ENCODE measurements at places on chromosomes 7 and 10.

DNA sequence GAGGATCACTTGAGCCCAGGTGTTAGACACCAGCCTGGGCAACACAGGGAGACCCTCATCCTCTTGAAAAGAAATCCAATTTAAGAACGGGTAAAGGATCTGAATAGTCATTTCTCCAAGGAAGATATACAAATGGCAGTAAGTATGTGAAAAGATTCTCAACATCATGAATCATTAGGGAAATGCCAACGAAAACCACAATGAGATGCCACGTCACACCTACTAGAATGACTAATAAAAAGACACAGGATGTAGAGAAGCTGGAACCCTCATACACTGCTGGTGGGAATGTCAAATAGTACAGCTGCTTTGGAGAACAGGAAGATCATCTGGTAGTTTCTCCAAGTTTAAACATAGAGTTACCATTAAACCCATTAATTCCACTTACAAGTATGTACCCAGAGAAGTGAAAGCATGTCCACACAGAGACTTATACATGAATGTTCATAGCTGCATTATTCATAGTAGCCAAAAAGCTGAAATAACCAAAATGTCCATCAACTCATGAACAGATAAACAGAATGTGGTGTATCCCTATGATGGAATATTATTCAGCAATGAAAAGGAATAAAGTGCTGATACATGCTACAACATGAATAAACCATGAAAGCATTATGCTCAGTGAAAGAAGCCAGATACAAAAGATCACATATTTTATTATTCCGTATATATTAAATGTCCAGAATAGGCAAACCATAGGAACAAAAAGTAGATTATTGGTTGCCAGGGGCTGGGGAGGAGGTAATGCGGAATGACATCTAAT lies 13.1 kb upstream of the ZMIZ2 start:
- no peak for DNase-seq

- no peak for DNase-seq
Observed at GRCh38 chr7:12244694-12245093, 33.6 kb downstream of the TMEM106B start.

DNA sequence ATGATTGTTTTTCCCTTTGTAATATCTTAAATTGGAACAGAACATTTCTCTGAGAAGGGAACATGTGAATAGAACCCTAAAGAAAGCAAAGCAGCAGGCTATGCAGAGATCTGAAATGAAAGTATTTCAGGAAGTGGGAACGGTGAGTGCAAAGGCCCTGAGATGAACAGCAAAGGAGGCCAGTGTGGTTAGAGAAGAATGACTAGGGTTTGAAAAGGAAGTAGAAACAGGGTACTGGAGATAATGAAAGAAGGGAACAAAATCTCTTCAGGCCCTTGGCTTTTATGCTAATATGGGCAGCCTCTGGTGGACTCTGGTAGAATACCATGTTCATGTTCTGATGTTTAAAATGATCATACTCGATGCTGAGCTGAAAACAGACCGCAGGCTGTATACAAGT lies 22.2 kb downstream of the ARHGAP21 start:
- DNase-seq = no peak

GRCh38 chr7:83782628-83783027 lies 133.7 kb upstream of the SEMA3E start:
- DNase-seq = no peak

- no peak for DNase-seq
Observed at GRCh38 chr7:35487402-35487801, 207.5 kb downstream of the HERPUD2 start.

GRCh38 chr10:110107887-110108286 lies 99.5 kb upstream of the MXI1 start:
- DNase-seq = no peak

DNA sequence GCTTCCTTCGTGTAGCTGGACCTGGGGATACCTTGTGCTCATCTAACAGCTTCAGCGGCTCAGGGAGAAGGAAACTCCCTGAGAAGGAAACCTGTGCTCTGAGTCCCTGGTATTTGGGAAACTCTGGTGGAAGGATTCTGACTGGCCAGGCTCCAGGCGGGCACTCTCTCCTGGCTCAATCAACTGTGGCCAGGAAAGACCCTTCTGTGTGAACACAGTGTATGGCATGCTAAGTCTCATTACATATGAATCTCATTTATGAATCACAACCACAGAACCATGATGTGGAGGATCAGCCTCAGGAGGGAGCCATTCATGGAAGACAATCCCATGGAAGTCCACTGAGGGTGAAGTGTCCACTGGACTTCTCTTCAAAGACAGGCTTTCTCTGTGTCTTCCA lies 20.9 kb downstream of the NPS start:
- DNase-seq = no peak

DNA sequence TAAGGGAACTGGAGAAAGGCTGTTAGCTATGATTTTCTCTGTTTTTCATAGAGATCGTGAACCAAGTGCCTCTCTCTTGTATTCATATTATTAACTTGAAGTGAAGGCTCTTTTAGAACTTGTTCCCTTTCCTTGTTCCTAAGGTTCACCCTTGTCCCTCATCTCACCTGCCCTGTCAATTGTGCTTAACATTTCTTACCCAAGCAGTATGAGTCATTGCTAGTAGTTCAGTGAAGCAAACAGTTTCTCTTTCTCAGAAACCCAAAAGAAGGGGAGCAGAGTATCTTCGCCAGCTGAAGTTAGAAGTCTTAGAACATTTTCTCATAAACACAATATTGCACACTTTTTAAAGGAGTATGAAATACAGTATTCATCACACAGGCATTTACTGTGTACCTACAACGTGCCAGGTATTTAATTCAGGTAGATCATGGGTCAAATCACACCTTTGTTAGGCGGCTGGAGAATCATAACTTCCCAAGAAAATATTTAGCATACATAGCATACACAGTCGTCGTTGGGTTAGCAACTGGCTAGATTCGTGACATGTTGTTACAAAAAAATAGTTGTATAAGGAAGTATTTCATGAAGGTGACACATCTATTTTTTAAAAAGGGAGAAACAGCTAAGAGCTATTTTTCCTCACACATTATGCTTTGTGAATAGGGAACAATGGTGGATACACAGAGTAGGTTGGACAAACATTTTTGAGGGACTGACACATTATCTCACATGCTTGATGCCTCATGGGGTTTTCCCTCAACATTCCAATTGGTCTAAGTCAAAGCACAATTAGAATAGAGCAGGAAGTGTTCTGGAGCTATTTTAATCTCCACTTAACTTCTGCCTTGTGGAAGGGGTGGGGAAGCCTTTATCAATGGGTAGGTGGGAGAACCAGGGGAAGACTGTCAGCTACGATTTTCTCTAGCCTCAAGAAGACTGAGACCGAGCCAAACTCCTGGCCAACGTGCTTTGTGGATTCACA lies 13.2 kb downstream of the HDAC9 start:
- no peak for DNase-seq

DNA sequence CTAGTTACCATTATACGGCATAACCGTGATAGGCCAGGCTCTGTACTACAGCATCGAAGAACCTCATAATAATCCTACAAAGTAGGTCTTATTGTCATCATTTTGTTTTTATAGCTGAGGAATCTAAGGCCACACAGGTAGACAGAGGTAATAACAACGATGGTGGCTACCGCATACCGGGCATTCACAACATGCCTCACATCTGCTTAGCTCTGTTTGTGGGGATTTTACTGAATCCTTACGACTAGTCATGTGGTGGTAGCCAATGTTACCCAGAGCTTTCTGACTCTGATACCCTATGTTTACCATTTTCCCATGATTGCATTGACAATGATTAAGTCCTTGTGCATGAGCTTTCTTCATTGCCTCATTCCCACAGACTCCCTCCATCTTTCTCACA lies 269.4 kb downstream of the TCF7L2 start:
- DNase-seq = no peak

GRCh38 chr10:111077785-111078504 lies 1.1 kb downstream of the ADRA2A start:
- no peak for DNase-seq

GRCh38 chr7:98051118-98051744 lies 55.4 kb upstream of the LMTK2 start:
- DNase-seq = peak; percentile 37

GRCh38 chr7:28858206-28858605 lies 99.9 kb downstream of the TRIL start:
- DNase-seq = no peak

GRCh38 chr7:11274074-11274473 lies 300.4 kb downstream of the PHF14 start:
- no peak for DNase-seq

GRCh38 chr7:20721086-20721810 lies 65.4 kb downstream of the SP8 start:
- DNase-seq = no peak

DNA sequence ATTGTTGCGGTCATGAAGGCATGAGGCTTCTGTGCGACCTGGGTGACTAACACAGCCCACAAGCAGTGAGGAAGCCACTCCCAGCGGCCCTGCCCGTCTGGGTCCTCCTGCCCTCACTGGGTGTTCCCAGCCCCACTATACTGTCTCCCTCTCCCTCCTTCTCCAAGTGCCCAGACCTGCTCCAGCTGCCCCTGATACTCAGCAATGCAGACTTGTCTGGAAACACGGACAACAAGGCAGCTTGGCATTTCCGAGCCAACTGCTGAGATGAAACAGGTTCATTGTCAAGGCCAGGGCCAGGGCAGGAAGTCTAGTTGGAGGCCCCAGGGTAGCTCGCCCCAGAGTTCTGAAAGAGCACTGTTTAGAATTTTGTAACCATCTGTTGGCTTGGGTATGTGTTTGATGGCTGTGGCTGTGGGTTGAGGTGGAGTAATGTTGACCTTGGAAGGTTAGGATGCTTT lies 95.7 kb downstream of the RBM20 start:
- no peak for DNase-seq

- peak; percentile 61 for DNase-seq
Observed at GRCh38 chr7:4279216-4279615, 402.9 kb upstream of the FOXK1 start.

GRCh38 chr10:21604651-21605050 lies 70.6 kb downstream of the MLLT10 start:
- no peak for DNase-seq

DNA sequence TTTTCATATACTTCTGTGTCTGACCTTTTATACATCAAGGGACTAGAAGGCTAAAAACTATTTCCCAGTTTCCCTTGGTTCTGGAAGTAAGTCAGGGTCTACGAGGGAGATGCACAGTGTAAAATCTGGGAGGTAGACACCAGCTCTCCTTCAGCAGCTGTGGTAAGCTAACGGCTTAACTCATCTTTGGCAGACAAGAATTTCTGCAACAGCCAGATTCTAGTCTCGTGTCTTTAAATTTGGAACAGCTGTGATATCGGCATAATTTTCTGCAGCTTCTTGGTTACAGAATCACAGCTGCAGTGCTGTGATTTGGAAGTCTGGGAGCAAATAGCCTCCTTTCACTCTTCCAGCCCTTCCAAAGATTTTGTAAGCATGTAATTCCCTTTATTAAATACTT lies 37.4 kb upstream of the ABCB4 start:
- no peak for DNase-seq

- no peak for DNase-seq
Observed at GRCh38 chr7:132882714-132883428, 199.0 kb downstream of the CHCHD3 start.

- no peak for DNase-seq
Observed at GRCh38 chr10:56551037-56551436, 190.0 kb upstream of the ZWINT start.

- peak; percentile 31 for DNase-seq
Observed at GRCh38 chr7:87416682-87417587, 58.5 kb downstream of the ABCB4 start.

DNA sequence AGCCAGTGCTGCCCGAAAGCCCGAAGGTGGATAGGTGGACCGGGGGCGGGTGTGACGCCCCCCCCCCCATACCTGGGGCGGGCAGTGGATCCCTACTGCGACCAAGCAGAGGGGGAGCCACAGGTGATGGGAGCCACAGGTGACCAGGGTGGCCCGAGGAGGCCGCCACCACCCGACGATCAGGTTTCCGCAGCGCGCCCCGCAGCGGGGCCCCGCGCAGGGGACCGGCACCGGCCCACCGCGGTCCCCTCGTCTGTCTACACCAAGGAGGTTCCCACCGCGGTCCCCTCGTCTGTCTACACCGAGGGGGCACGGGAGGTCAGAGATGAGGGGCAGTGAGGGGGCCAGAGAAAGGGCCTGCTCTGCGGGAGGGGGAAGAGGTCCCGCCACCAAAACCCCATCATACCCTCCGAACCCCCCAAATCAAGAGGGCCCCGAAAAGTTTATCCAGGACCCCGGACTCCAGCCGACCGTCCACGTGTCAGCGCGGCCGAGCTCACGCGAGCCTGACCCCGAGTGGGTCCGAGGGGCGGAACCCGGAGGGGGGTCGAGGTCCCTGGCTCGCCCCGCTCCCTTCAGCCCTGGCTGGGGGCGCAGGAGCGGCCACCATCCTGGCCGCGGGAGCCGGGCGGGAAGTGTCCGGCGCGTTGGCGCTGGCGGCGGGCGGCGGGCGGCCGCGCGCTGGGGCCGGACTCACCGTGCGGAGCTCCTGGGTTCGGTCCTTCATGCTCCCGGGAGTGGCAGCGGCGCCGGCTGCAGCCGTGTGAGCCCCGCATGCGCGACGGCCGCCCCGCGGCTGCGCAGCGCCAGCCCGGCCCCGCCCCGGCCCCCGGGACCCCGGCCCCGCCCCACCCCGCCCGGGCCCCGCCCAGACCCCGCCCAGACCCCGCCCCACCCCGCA lies at the start of gene STX1A:
TSS of gene STX1A (minus strand) at position 765 of the 901 bp plus-strand sequence. CDS start at position 727, 38 bp downstream.
- DNase-seq = no peak

GRCh38 chr10:84590327-84591193 lies 262.2 kb downstream of the CCSER2 start:
- DNase-seq = no peak

DNA sequence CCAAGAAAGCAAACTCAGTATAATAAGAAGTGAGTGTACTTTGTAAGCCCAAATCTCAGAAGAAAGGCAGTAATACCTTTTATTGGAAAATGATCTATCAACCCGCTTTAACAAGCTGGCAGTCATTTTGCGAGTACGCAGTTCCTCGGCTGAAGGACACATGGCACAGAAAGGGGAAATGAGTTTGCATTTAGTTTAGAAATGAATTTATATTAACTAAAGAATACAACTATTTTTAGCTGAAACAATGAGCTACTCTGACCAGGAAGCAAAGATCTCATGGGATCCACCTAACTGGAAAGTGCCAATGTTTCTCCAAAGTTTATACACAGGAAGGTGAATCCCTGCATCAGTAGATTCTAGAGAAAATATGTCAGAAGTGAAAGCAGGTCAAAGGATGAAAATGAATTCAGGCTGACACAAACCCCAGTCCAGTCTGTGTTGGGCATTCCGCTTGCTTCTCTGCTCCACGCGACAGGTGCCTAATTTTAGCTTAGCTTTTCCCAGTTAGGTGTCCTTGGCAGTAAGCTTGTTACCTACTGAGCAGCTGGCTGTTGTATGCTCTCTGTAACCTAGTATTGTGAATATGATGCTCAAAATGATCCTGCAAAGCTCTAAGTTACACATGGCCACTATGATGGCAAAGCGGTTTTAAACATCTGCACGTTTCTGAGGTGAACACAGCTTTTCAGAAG lies 112.8 kb downstream of the LARP4B start:
- DNase-seq = no peak

GRCh38 chr10:121155742-121156474 lies 304.7 kb downstream of the WDR11 start:
- peak; percentile 56 for DNase-seq

DNA sequence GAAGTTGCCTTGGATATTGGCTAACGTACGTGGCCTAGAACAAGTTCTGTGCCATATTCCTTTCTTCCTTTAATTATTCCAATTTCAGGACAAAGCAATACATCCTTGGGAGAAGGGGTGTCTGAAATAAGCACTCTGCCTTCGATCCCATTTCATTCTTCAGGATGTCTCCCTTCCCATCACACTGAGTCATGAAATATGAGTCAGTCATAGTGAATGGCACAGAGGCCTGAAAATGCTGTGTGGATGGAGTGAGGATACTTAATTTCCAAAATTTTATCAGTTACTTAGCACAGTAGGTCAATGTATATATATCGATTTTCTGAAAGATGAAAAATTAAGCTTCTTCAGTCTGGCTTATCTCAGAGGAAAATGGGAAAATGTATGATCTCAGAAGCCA lies 19.5 kb downstream of the EVX1 start:
- no peak for DNase-seq
